ENCODE measurements at places on chromosomes 6 and 20.

DNA sequence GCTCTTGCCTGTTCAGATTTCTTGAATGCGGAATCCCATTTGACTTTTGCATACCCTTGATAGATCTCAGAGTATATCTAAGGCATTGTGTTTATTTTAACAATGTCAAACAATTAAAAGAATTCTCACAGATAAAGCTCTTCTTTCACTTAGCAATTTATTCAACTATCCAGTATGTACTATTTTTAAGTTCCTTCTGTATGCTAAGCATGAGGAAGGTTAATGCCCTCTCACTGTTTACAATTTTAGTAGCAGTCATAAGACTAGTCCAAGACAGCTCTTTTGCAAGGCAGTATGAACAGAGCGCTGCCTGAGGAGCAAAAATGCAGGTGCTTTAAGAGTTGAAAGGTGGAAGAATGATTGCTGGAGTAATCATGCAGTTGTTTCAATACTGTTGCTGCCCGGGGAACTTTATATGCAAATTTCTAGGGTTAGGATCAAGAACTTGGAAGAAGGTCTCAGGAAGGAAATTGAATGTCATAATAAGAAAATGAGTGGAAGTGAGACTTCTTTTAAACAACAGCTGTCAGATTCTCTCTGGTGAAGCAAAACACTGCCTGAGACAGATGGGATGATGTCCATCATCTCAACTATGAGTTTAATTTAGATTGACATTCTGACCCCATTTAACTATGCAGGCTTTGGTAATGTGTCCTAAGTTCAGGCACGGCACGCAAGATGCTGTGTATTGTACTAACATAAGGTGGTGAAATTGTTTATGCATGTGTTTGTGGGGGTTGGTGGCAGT is 1303.5 kb upstream of the CITED2 start:
- no peak for DNase-seq

DNA sequence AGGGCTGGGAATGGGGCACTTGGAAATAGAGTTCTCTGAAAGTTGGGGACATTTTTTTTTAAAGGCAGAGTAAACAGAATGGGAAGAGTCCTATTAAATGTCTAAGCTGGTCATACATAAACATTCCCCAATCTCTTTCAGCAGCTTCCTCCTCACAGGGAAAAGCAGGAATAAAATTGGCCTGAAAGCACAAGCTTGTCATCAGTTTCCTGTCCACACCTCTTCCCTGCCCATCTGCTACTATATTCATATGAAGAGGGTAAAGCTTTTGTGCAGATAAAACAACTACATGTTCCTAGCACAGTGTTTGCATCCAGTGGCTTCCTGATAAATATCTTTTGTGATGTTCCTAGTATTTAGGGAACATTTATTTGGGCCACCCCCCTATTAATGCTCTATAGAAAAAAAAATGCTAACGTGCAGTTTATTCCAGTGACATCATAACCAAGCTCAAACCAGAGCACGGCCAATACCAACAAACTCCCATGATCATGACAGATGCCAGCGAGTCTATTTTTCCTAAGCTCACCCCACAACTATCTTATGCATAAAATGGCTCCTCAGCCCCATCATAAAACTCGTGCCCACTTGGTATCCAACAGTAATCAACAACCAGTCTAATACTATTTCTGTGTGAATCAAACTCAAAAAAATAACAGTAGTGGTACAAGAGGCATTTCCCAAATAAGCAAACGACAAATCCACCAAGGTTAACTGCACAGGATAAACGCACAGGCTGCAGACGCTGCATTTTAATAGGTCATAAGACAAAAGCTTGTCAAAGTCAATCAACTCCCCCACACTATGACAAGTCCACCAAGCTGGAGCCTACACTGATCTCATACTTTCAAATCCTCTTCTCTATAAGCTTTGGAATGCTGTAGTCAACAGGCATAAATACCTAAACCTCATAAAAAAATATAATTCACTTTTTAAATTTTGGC is 95.3 kb downstream of the EPB41L2 start:
- no peak for DNase-seq

DNA sequence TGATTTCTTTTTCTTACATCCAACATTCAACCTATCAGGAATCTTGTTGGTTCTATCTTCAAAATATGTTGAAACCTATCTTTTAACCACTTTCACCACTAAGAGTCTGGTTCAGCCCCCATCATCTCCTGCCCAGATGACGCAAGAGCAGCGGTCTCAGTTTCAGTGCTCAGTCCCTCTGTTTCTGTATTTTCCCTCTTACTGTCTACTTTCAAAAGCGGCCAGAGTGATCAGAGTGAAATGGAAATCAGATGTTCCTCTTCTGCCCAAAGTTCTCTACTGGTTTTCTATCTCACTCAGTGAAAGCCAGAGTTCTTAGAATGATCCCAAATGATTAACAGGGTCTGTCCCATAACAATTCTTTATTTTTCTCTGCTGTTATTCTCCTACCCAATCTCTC is 147.9 kb upstream of the PDE7B start:
- DNase-seq, result no peak

DNA sequence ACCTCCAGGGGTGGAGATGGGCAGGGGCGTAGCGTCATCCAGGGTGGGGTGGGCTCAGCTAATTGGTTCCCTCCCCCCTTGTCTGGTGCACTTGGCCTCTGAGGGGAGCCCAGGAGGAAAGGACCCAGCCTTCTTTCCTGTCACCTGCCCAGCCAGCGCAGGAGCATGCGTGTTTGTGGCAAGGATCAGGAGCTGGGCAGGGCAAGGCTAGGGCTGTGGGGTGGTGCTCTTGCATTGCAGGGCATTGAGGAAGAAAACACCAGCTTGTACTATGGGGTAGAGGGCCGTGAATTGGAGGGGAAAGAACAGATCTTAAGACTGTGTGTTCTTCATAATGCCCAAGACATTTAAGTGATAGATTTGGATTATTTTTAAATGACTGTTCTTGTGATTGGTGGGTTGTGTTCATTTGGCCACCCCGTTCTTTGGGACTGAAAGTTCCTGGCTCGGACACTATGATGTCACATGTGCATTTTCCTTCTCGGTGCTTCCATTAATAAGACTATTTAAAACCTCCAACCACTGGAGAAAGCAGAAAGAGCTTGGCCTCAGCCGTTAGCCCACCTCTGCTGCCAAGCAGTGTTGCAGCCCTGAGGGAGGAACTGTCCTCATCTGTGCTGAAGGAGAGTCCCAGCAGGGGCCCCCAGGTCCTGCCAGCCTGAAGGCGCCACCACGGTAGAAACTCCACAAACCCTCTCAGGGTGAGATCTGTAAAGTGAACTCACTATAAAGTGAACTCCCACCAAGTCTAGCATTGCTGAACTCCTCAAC is 136.2 kb upstream of the INSM1 start:
- no peak for DNase-seq

GRCh38 chr20:50066161-50066834 is 46.7 kb downstream of the UBE2V1 start:
- no peak for DNase-seq

DNA sequence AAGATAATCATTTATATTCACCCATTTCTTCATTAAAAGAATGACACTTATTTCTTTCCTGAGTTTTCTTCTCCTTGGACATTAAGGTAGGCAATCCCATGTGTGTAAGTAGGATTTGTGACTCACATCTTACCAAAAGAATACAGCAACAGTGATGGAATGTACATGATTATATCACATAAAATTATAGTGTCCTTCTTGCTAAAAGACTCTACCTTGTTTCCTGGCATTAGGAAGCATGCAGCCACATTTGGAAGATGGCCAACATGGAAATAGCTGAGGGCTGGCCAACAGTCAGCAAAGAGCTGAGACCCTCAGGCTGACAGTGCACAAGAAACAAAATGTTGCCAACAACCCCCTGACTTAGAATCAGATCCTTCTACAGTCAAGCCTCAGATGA is 327.9 kb upstream of the MARCKS start:
- no peak for DNase-seq

DNA sequence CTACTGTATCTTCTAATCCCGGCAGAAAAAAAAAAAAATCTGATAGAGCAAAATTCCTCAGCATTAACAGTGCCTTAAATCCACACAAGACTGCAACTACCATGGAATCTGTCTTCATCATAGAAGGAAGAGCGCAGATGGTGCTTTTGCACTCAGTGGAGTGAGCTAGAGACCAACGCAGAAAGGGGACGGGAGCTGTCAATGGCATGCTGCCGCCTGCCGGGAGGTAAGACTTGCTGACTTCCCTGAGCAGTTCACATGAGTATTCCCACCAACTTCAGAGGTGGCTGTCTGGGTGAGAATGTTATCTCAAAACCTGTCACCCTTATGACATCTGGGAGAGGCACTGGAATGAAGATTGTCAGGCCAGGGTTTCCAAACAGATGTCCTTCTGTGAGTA is 35.6 kb downstream of the DZANK1 start:
- DNase-seq, result no peak

DNA sequence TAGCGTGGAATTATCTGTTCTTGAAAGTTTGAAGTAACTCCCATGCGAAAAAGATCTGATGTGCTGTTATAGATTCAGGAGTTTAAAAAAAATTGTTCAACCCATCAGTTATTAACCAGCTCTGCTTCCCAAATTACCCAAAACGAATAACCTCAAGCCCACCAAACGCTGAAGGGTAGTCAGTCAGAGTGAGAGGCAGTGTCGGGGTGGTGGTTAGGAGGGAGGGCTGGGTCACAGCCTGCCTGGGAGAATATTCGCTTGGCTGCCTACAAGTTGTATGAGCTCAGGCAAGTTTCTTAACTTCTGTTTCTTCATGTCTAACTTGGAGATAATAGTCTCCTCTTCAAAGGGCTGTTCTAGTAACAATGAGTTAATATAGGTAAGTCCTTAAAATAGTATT is 114.6 kb downstream of the JPH2 start:
- DNase-seq, result no peak

DNA sequence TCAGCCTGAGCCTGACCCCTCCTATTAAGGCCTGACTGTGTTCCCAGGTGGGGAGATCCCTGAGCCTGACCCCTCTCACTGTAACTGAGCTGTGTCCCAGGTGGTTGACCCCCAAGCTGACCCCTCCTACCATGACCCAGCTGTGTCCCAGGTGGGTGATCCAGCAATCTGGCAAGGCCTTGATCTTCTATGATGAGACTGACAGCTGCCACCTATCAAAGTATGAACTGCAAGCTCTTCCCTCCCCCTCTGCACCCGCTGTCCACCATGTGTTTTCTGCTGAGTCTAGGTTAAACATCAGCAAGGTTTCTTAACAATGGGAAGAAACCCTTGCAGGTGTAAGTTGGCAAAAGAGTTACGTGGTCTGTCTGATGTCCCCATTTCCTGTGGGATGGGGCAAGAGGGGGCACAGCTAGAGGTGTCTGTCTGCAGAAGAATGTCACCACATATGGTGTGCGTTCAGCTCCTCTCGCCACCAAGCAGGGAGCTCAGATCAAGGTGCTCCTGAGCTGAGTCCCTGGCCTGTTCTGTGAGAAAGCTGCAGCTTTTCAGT is 5.9 kb downstream of the PXDC1 start:
- DNase-seq, result no peak

DNA sequence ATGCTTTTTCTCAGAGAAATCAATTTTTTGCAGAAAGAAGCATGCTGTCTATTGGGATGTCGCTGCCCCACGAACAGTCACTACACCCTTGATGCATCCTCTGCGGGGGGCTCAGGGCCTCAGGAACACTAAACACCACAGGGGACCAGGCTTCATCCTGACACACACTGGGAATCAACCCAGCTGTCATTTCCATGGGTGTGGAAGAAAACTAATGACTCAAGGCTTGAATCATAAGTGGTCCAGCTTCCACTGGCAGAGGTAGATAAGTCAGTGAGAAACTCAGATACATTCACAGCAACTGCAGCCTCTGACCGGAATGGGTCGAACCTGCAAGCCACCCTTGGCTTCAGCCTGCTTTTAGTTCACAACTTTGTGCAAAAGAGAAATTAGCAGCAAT is 81.3 kb upstream of the SPTLC3 start:
- DNase-seq, result no peak

DNA sequence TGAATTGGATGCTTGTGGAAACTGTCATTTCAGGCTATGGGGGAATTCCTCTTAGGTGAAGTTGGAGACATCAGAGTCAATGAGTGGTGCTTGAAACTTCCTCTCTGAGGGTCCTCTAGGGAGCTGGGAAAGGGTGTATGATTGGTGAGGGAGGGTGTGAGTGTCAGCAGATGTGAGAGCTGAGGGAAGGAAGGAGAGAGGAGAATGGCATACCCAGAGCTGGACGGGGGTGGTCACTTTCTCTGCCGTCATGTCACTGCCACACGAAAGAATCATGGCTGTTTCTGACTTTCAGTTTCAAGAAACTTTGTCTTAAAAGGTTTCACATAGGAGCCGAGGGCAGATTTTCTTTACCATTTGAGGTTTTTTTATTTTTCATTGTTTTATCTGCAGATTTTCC is 50.3 kb downstream of the DEK start:
- no peak for DNase-seq

GRCh38 chr6:68993911-68994310 is 358.8 kb downstream of the ADGRB3 start:
- DNase-seq, result no peak

DNA sequence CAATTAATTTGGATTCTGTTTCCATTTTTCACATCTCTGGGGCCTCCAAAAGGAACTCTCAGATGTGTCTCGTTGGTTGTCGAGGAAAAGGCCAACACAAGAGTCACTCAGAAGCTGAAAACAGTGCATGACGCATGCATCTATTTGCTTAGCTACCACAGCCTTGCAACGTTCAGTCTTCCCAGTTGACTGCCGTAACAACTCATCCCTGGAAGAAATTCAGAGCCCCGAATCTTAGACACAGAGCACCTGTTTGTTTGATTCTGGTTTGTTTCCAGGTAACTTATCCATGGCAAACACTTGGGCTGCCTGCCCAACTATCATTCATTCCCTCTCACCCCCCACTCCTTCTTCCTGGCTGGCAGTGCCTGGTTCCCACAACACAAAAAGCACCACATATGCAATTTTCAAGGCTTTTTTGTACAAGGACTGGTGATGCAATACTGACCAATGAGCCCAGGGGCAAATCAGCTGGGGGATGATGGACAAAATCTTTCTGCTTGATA is 60.5 kb downstream of the ZMYND8 start:
- no peak for DNase-seq

GRCh38 chr6:88179692-88180091 is 13.5 kb upstream of the CNR1 start:
- no peak for DNase-seq

GRCh38 chr6:15504040-15504495 is 158.8 kb downstream of the DTNBP1 start:
- DNase-seq, result no peak

Measured in CD8-positive, alpha-beta T cell (primary cell).